ENCODE measurements at places on chromosomes 7 and 10. TPM values are rescaled to one million over a fixed set of nuclear protein-coding genes. Genes with fewer than 3 reads are reported as not detected.

ITPRID1 gene
- total RNA-seq = not detected

- DNase-seq = peak; percentile 56
Observed at GRCh38 chr7:115533785-115534184, 496.8 kb downstream of the TFEC start.

DNA sequence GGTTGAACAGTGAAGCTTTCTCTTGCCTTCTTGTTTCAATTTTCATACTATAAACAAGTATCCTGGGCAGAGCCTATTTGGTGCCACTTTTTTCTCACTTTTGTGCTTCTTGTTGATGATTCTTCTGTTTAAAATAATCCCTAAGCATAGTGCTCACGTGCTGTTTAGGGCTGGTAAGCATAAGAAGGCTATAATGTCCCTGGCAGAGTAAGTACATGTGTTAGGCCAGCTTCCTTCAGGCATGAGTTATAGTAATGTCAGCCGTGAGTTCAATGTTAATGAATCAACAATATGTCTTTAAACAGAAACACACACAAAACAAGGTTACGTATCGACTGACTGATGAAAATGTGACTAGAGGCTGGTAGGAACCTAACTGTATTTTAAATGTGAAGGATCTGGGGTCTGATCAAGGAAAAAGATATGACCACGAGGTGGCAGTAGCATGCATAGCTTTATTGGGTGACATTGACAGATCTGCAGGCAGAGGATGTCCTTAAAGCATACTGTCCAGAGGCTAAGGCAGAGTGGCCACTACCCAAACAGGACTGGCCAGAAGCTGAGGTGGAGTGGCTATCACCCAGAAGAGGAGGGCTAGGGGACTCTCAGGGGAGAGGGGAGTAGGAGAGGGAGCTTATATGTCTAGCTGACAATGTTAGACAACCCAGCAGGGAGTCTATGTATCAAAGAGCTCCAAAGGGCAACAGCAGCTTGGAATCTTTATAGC lies 113.7 kb downstream of the BRAF start:
- peak; percentile 39 for DNase-seq

DNA sequence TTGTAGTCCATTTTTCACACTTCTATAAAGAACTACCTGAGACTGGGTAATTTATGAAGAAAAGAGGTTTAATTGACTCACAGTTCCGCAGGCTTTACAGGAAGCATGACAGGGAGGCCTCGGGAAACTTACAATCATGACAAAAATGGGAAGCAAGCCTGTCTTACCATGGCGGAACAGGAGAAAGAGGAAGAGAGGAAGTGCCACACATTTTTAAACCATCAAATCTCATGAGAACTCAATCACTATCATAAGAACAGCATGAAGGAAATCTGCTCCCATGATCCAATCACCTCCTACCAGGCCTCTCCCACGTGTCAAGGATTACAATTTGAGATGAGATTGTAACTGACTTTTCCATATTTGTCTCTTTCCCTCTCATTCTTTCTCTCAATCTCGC lies 9.3 kb upstream of the PNPLA8 start:
- no peak for DNase-seq

LIPF gene
- not detected for total RNA-seq

GRCh38 chr10:70699063-70699658 lies 26.9 kb downstream of the ADAMTS14 start:
- DNase-seq = no peak

DNA sequence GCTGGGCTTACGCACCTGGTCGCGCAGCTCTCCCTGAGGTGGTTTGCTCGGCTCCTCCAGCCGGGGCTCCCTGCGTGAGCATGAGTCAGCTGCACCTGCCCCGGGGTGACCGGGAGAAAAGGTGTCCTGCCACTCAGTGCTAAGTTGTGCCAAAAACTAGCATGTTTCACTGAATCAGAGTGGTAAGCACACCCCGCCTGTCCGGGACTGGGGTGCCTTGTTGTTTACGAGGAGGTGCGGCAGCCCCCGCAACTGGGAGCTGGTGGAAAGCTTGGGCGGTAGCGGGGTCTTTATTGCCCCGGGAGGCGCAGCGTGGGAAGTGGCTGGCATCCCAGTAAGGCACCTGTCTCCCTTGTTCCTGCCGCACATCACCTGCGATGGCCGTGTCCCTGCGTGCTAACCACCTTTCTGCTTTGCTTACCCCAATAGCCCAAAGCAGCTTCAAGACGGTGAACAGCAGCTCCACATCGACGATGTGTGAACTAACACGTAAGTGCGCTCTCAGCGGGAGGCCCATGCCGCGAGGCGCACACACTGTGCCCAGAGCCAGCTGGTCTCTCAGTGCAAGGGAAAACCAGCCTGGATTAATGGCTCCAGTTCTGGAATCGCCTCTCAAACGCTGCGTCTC lies 506.6 kb upstream of the FOXK1 start:
- no peak for DNase-seq

DNA sequence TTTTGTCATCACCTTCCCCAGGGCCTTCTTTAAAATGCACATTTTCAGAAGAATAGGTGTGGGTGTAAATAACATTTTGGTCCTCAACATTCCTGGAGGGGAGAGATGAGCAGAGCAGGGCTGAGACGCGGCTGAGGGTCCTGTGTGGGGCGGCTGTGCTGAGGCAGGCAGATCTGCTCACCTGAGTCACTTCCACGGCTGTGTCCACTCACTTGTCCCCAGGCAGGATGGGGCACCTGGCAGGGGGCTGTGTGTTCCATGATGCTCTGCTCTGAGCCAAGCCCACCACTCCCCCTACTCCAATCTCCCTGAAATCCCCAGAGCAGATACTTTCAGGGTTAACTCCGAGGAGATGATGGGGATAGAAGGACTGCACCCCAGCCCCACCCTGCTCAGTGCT lies 93.8 kb downstream of the GLRX3 start:
- no peak for DNase-seq

GRCh38 chr10:17177014-17177413 lies 24.5 kb downstream of the TRDMT1 start:
- no peak for DNase-seq

- DNase-seq = no peak
Observed at GRCh38 chr10:132745971-132746370, 40.0 kb downstream of the NKX6-2 start.
